ENCODE measurements at places on chromosomes 12 and 14. TPM values are rescaled to one million over a fixed set of nuclear protein-coding genes. Genes with fewer than 3 reads are reported as not detected.

- H3K36me3 ChIP-seq, result no peaks in the 10 kb centered on the region
- H3K4me1 ChIP-seq, result no peaks in the 10 kb centered on the region
- H3K27me3 ChIP-seq, result no peaks in the 10 kb centered on the region
- no peak for DNase-seq
Measured at GRCh38 chr12:49911213-49911605, 7.5 kb upstream of the FAIM2 start.

DNA sequence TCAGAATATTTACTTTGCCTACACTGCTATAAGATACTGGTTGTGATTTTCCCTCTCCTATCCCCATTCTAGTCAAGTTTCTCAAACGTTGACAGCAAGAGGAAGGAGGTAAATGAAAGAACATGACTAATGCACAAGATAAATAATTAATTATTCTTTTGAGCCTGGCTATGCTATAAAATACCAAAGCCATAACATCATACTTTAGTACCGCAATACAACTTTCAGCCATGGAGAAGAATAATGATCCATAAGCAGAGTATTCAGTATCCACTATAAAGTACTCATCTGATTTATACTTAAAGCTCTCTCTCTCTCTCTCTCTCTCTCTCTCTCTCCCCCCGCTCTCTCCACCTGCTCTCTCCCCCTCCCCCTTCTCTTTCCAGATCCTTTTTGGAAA, 41.3 kb downstream of the TDG start:
- H3K27me3 ChIP-seq, result no peaks in the 10 kb centered on the region
- H3K27ac ChIP-seq, result no peak overlapping the region
- H3K36me3 ChIP-seq, result no peaks in the 10 kb centered on the region
- no peaks in the 10 kb centered on the region for H3K4me1 ChIP-seq

- DNase-seq, result no peak
- H3K4me1 ChIP-seq, result no peaks in the 10 kb centered on the region
- H3K27me3 ChIP-seq, result no peaks in the 10 kb centered on the region
- H3K27ac ChIP-seq, result no peak overlapping the region
Measured at GRCh38 chr12:121611306-121611705, 15.0 kb upstream of the ORAI1 start.

GRCh38 chr14:69713993-69714679, 52.8 kb upstream of the SRSF5 start:
- H3K27me3 ChIP-seq, result no peaks in the 10 kb centered on the region
- peaks cover 30% of the 10 kb centered on the region for H3K4me1 ChIP-seq
- H3K27ac ChIP-seq, result no peak overlapping the region
- H3K4me3 ChIP-seq, result no peak overlapping the region

DNA sequence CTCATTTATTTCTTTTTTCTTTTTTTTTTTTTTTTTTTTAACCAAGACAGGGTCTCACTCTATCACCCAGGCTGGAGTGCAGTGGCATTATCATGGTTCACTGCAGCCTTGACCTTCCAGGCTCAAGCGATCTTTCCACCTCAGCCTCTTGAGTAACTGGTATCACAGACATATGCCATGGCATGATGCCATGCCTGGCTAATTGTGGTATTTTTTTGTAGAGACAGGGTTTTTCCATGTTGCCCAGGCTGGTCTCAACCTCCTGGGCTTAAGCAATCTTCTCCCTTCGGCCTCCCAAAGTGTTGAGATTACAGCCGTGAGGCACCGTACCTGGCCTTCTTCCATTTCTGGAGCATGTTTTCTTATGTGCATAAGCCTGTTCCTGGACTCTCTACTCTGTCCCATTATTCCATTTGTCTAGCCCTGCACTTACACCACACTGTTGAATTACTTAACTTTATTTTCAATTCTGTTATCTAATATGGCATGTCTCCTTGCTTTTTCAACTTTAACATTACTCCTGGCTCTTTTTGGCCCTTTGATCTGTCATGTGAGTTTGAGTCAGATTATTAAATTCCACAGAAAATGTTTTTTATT, 47.9 kb upstream of the PTGDR start:
- no peaks in the 10 kb centered on the region for H3K36me3 ChIP-seq
- DNase-seq, result no peak
- no peaks in the 10 kb centered on the region for H3K27me3 ChIP-seq
- no peaks in the 10 kb centered on the region for H3K4me1 ChIP-seq

DNA sequence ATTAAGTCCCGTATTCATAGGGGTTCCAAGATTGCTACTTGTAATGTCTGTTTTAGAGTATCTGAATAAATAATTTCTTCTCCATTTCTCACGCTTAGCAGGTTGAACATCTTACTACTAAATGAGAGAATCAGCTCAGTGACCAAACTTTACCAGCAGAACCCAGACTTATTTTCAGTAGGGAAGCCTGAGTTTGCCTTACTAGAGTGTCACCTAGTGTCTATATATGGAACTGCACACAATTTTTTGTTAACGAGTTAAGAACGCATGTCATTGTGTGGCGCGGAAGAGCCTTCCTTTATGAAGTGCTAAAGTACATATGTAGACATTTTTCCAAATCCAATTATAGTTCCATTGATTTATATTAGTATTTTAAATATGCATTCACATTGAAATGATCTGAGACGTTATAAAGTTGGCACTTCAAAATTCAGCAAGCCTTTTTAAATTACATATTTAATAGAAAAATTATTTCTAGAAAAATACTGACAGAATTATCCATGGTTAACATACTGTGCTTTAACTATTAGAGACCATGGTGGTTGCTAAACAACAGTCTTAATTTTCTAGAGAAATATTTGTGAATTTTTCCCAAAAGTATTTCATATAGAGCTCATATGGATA, 88.3 kb downstream of the RPS29 start:
- H3K4me3 ChIP-seq, result no peak overlapping the region
- H3K4me1 ChIP-seq, result no peaks in the 10 kb centered on the region
- no peak overlapping the region for H3K27ac ChIP-seq
- H3K27me3 ChIP-seq, result no peaks in the 10 kb centered on the region
- no peaks in the 10 kb centered on the region for H3K36me3 ChIP-seq

DNA sequence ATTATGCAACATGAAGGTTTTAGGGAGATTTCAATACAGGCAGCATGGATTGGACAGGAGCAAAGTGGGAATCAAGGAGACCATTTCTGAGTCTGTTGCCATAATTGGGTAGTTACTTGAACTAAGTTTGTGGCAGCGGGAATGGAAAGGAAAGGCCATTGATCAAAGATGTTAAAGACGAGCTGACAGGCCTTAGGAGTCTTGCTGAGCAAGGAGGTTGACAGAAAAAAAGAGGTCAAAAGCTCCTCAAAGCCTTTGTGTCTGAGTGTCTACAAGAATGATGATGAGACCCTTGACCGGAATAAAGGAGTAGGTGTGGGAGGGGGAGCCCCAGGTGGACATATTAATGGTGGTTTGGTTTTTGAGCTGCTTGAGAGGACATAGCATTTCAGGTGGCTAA, 9.4 kb downstream of the PLEKHA5 start:
- no peak for DNase-seq
- H3K36me3 ChIP-seq, result peaks cover 2% of the 10 kb centered on the region
- H3K27me3 ChIP-seq, result no peaks in the 10 kb centered on the region
- H3K4me3 ChIP-seq, result no peak overlapping the region

GRCh38 chr14:31025367-31026076, at the start of gene AP4S1:
AP4S1 (plus strand) TSS chr14:31025649; CDS start chr14:31066197, 40,548 bp downstream.
- H3K4me3 ChIP-seq, result peak within 1 kb of the TSS; percentile 89
- H3K27ac ChIP-seq, result peak within 1 kb of the TSS; percentile 90
- peak; percentile 80 for DNase-seq
- peaks cover 1% of the 10 kb centered on the region for H3K36me3 ChIP-seq
- peaks cover 6% of the 10 kb centered on the region for H3K4me1 ChIP-seq

GRCh38 chr14:84181072-84181471, 1348.9 kb upstream of the FLRT2 start:
- no peak for DNase-seq
- H3K4me1 ChIP-seq, result no peaks in the 10 kb centered on the region
- H3K36me3 ChIP-seq, result no peaks in the 10 kb centered on the region
- H3K27ac ChIP-seq, result no peak overlapping the region

Gene PRH1
- polyA plus RNA-seq, result 7.4 TPM

Gene PTPRO
- 6.7 TPM for polyA plus RNA-seq

Gene RD3L
- polyA plus RNA-seq, result not detected

Gene KRT80
- polyA plus RNA-seq, result 0.27 TPM

Gene SMCO2
- not detected for polyA plus RNA-seq

Data from small intestine (tissue), 16 donors.